BJ (cell line): ENCODE measurements at places on chromosomes 5 and 9.

DNA sequence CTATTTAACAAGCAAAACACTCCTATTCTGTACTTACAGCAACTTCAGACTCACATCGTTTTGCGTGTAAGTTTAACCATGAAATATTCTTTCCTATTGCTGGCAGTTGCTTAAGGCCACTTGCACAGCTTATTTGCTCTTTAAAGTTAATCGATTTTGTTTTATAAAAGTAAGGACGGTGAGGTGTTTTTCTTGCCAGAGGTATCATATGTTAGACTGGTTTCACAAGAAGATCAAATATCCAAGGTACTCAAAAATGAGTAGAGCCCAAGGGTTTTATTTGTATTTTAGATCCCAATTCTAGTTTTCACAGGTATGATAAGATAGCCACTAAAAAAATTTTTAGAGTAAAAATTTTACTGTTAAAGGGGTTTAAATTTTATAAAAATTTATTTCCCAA, 16.2 kb downstream of the CLINT1 start:
- DNase-seq, result no peak

DNA sequence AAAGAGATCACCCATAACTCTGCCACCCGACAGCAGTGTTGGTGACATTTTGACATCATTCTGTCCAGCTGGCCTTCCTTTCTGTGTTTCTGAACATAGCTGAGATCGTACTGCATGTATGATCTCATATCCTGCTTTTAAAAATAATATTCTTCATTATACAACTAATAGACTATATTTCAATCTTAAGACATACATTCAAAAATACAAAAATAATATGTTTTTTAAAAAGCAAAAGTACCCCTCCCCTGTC, 47.7 kb upstream of the RPL26L1 start:
- DNase-seq, result no peak

DNA sequence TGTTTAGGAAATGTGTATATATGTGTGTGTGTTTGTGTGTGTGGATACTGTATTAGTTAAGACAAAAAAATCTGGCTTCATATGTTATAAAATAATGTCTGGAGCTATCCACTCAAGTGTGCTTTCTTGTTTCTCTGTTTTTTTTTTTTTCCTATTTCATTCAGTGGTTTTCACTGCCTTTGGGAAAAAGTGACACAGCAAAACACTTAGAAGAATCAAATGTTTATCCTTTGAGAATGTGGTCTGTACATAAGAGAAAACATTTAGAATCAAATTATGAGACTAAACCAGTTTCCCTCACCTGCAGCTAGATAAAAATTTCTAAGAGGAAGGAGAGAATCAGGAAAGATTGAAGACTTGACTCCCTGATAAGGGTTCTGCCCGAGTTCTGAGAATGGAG, 8.1 kb downstream of the TMC1 start:
- DNase-seq, result no peak

DNA sequence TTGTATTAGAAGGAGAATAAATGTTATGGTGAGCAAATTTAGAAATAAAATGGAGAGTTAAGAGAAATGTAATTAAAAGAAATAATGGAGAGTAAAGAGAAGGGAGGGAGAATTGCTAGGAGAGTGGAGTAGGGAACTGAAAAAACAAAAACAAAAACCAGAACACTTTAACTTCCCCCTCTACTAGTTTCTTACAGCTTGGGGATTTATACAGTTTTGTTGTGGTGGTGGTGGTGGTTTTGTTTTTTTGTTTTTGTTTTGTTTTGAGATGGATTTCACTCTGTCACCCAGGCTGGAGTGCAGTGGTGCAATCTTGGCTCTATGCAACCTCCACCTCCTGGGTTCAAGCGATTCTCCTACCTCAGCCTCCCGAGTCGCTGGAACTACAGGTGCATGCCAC, 322.4 kb downstream of the TMEM167A start:
- DNase-seq, result no peak
